T-helper 1 cell (primary cell): ENCODE measurements at places on chromosomes 16 and 17.
A peak's percentile ranks its signal among the peaks of the same experiment; 100 is the strongest.

GRCh38 chr17:76485569-76485968 is 15.7 kb downstream of the RHBDF2 start:
- no peak for DNase-seq

- DNase-seq, result no peak
Observed at GRCh38 chr17:33234930-33235685, 58.0 kb downstream of the ASIC2 start.

- DNase-seq, result no peak
Observed at GRCh38 chr17:15973834-15974233, 25.7 kb downstream of the ZSWIM7 start.

GRCh38 chr16:31421587-31421986 is 6.6 kb downstream of the COX6A2 start:
- no peak for DNase-seq

DNA sequence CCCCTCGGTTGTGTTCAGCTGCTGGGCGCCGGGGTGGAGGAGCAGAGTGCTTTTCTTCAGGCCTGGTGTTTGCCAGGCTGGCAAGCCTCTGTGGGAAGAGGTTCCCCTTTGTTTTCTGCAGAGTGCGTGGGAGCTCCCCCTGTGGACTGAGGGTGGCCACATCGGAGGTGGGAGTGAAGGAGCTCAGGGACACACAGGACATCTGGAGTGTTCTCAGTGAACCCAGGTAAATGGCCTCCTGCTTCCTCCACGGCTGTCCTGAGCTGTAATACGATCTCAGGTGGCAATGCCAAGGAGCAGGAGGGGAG is 39.2 kb upstream of the IRF8 start:
- DNase-seq, result no peak

GRCh38 chr17:8153525-8153956 is 1.3 kb upstream of the PER1 start:
- no peak for DNase-seq

GRCh38 chr17:49291929-49292328 is 61.3 kb upstream of the PHOSPHO1 start:
- no peak for DNase-seq

DNA sequence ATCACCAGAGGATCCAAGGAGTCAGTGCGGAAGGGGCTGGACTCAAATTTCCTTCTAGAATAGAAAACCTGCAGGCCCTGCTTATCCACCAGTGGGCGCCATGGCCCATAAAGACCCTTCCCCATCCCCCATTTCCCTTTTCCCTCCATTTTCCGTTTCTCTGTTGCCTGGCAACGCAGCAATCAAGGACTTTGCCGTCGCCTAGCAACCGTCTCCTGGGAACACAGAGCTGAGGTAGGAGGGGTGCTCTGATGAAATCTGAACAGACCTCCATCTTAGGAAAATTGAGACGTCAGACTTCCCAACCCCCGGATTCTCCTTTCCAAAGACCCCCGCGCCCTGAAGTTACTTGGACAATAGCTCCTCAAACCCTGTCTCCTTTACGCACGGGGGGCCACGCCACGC is 5.7 kb downstream of the DLG4 start:
- peak; percentile 74 for DNase-seq

DNA sequence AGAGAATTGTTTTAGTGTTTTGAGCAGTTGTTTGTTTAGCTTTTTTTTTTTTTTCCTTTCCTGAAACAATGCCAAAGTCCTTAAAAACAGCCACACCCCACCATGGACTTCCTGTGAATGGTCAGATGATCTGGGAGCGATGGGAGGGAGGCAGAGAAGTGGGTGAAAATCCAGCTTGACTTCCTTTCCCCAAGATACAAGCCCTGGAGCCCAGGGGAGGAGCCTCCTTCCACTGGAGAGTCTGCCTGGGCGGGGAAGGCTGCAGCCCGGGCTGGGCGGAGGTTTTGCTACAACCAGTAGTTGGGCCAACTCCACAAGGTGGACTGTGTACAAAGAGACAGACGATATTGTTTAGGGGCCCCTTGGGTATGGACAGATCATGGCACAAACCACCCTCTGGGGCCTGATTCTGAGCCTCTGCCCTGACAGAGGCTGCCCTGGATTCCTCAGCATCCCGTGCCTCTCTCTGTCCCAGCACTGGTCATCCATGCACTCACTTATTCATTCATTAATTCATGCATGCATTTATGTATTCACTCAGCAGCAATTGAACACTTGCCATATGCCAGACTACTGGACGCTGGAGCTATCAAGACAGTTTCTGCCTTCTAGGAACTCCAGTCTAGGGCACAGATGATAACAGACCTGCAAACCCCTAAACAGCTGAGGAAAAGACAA is 29.8 kb downstream of the WSB1 start:
- no peak for DNase-seq

- DNase-seq, result no peak
Observed at GRCh38 chr16:77402672-77403071, 32.2 kb downstream of the ADAMTS18 start.

GRCh38 chr17:57243171-57243622 is 13.1 kb upstream of the MSI2 start:
- DNase-seq, result peak; percentile 71

DNA sequence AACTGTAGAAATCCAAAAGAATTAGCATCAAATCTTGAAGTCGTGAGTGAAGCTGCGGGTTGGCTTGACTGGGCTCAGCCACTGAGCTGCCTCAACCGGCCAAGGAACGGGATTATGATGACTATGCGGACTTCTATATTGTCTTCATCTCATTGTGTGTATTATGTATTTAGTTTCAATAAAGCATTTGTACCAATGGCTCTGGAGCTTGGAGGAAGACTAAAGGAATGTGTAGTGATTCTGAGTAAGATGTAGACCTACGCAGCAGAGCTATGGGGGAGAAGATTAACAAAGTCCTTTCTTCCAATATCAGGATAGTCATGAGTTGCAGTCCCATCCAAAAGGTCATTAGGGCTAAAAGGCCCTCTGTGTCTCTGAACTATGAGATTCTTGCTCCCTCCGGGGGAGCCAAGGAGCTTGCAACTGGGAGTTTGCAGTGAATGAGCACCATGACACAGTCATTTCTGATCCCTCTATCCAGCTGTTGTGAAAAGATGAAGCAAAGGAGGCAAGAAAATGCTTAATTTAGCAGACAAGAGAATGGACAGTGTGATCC is 8.3 kb downstream of the EME1 start:
- no peak for DNase-seq

- no peak for DNase-seq
Observed at GRCh38 chr16:13569986-13570385, 350.0 kb upstream of the ERCC4 start.

DNA sequence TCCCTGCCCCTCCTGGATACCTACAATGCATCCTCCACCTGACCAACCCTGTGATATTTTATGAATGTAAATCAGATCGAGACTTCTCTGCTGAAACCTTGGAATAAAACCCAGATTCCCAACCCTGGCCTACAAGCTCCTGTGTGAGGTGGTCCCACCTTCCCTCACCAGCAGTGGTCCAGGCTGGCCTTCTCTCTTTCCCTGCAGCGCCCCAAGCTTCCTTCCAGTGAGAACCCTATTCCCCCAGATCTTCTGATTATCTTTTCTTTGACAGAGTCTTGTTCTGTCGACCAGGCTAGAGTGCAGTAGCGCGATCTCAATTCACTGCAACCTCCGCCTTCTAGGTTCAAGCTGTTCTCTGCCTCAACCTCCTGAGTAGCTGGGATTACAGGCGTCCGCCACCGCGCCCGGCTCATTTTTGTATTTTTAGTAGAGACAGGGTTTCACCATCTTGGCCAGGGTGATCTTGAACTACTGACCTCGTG is 2.5 kb upstream of the HELZ start:
- DNase-seq, result no peak
